ENCODE measurements at places on chromosomes 12 and 14. TPM values are rescaled to one million over a fixed set of nuclear protein-coding genes. Genes with fewer than 3 reads are reported as not detected.

E2F7 gene
- 5.2 TPM for total RNA-seq

FAM186B gene
- total RNA-seq: not detected

LRRC10 gene
- not detected for total RNA-seq

ENDOU gene
- total RNA-seq: not detected

TAS2R20 gene
- total RNA-seq: 0.35 TPM

SERPINA12 gene
- not detected for total RNA-seq

RHEBL1 gene
- 3.4 TPM for total RNA-seq

UBE3B gene
- 42.5 TPM for total RNA-seq

Measured in myometrial cell (primary cell).